ENCODE measurements at places on chromosomes 2 and 18.

GRCh38 chr2:68627615-68628014 is 15.8 kb upstream of the PROKR1 start:
- DNase-seq: no peak

DNA sequence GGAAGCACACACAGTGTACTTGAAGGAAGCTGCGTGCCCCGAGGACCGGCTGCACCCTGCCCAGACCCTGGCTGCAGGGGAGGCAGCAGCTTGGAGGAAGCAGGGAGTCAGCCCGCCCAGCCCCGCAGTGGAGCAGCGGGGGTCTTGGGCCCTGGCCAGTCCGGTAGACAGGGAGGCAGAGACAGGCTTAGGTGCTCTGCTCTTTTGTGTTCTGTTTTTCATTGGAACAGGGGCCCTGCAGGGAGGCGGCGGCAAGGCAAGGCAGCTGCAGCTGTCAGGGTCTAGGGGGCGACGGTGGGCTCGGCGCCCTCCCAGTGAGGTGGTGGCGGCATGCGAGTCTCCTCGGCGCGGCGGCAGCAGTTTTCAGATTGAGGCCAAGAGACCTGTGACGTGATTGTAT is 53.3 kb upstream of the TFCP2L1 start:
- no peak for DNase-seq

DNA sequence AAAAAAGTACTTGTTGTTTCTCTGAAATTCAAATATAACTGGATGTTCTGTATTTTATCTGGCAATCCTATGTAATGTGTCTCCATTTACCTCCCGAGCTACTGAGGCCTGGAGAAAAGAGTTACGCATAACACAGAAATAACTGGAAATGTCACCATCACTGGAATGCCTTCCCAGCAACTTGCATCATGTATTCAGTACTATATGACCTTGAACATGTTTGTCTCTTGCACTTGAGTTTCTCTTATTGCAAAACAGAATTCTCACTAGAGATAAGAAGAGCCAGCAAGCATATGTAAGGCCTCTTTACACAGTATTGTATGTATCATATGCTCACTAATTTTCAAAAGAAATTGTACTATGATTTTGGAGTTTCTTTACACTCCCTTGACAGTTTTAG is 99.6 kb upstream of the CTAGE1 start:
- no peak for DNase-seq

DNA sequence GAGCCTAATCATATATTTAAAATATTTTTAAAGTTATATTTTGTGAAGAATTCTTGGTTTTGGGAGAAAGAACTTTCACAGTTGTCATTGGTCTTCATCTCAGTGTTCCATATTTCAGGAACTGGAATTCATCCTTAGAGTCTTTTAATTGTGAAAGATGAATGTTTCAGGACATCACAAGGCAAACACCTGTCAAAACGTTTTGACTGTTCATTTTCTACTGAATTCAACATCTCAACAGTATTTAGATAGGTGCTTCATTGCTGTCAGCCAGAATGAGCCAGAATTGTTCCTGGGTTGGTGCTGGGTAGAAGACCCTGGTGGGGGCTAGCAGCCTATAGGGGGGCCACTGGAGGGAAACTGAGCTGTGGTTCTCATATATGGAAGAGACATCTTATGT is 255.1 kb upstream of the CXCR4 start:
- no peak for DNase-seq

- DNase-seq: no peak
Observed at GRCh38 chr2:170291474-170291873, 113.5 kb downstream of the MYO3B start.

DNA sequence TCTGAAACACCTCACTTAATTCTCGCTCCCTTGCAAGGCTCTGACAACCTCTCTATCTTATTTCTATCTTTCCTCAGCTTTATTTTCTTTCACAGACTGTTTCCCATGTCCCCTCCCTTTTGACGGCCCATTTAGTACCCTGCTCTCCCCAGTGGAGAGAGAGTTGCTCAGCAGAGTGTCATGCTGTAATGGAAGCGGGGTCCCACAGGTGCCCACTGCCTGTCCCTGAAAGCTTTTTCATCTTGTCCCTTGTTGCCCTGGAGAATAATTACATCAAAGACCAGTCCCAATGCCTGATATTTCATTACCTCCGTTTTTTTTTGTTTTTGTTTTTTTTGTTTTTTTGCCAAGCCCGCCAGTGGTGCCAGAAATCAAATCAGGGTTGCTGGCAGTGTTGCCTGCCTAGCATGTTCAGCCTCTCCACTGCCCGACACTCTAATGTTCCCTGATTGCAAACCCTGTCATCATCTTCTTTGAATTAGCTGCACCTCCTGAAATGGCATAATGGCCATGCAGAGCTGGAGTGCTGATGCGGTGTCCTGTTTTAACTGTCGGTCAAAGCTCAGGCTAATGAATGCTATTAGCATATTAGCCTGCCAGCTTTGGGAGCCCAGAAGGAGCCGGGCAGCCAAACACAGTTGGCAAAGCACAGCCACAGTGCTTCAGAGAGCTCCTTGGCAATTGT is 71.2 kb upstream of the CAVIN2 start:
- DNase-seq: no peak

DNA sequence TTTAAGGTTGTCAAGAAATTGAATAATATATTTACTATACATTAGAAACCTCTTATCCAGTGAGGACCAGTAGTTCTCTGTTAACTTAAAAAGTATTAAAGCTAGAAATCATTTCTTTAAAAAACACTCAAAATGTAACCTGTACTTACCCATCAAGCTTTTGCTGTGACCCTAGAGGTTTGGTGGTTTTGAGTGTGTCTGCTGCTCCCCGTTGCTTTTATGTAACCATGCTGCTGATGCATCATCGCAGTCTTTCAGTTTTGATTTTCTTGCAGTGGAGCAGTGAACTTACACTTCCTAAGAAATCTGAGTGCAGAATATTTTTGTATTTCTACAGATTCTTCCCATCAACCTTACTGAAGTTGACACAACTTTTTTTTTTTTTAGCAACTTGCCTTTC is 34.2 kb downstream of the MRPS9 start:
- no peak for DNase-seq

- no peak for DNase-seq
Observed at GRCh38 chr2:199784512-199784911, 66.5 kb downstream of the FTCDNL1 start.

DNA sequence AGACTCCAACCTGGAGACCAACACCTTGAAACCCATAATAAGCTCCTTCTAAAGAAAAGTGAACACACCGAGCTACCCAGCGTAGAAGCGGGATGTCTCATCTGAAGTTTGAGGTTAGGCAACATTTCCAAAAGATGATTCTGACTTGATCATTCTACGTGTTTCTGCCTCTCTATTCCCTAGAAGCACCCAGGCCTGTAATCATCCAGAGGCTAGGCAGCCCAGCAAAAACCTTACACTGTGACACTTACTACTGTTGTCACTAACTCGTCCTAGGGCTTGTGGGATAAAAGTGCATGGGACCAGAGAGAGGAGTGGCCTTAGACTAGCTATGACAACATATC is 1.4 kb downstream of the ZBTB14 start:
- no peak for DNase-seq

- no peak for DNase-seq
Observed at GRCh38 chr2:158191076-158191895, 89.6 kb downstream of the UPP2 start.

DNA sequence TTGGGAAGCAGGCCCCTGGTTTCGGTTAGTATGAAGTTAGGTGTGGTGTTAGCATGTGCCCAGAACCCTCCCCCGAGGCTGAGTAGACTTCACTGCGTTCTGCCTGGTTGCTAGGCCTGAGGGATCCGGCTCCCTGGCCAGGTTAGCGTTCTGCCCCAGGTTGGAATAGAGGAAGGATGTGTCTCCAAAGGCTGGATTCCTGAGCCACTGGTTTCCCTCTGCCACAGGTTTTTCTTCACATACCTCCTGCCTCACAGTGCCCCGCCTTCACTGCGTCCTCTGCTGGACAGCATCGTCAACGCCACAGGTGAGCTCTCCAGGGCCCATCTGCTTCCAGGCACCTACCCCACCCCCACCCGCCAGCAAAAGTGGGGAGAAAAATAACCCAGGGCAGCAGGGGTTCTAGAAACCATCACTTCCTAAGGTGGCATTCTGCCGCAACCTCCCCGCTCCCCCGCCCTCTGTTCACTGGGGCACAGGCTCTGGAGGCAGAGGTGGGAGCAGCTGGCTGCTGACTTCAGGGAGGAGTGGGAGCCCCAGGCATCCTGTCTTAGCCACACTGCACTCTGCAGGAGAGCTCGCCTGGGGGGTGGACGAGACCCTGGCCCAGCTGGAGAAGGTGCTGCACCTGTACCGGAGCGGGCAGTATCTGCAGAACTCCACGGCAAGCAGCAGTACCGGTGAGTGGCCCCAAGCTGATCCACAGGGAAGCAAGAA is 7.1 kb downstream of the PKDCC start:
- no peak for DNase-seq

DNA sequence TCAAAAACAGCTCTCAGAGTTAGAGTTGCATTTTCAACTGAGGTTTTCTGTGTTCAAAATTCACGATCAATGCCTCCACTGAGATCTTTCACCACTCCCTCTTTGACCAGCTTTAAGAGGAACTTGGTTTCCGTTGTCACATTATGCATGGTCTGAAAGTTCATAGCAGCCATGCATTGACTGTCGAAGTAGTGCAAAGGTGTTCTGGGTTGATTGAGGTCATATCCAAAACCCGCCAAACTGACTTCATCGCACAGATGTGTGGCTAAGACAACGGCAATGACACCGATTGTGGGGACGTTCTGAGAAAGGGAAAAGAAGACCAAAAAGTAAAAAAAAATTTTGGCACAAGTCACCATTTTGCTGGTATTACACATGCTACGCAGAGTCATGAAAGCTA is 48.7 kb downstream of the ST3GAL5 start:
- DNase-seq: no peak

DNA sequence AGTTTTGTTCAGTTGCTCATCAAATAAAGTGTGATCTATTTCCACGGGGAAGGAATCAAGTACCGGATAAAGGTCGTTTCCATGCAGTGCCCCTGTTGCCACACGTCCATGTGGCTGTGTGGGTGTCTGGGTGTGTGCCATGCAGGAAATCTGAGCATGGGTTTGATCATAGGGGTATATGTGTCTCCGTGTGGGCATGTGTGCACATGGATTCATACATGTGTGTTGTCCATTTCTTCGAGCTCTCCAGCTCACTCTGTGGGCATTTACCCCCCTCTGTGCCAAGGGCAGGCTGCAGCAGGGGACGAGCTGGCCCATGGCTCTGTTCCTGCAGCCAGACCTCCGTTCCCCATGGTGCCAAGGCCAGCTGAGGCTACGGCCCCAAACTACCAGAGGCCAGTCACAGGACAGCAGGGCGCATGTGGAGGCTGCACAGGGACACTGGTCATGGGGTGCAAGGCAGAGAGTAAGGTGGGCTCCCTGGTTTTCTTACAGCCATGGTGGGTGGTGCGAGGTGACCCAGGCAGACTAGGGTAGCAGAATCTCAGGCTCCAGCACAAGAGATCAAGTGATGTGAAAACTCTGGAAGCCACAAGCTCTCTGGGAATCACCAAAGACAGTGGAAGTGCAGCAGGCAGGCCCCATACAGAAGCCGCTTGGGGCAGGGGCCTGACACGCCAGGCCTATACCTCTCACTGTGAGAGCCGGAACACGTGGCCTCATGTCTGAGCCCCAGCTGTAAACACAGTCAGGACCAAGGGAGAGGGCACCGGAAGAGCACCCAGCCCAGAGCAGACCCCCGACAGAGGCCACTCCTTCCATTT is 66.4 kb upstream of the RAB6C start:
- no peak for DNase-seq

- no peak for DNase-seq
Observed at GRCh38 chr18:25787276-25787675, 303.1 kb downstream of the SS18 start.

DNA sequence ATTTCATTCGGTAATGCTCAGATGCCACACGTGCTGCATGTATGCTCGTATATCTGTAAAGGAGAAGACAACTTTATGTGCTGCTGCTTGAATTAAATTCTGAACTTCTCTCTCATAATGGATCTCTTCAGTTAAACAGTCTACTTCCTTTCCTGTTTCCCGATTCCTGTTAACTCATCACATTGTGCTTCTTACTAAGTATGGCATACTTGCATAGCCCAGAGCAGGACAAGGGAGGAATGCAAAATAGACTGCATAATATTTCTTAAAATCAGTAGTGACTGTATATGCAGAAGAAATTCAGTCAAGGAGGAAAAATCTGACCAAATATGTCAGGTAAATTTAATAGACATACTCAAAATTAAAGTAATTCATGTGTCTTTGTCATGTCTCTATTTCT is 23.9 kb upstream of the LNPK start:
- no peak for DNase-seq

DNA sequence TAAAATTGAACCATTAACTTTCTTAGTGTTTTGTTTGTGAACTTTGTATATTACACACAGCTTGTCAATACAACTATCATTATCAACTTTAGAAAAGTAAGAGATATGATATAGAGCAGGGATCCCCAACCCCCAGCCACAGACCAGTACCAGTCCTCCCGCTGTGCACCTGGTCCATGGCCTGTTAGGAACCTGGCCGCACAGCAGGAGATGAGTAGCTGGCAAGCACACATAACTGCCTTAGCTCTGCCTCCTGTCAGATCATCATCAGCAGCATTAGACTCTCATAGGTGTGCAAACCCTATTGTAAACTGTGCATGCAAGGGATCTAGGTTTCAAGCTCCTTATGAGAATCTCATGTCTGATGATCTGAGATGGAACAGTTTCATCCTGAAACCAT is 491.0 kb upstream of the NXPH2 start:
- DNase-seq: no peak

DNA sequence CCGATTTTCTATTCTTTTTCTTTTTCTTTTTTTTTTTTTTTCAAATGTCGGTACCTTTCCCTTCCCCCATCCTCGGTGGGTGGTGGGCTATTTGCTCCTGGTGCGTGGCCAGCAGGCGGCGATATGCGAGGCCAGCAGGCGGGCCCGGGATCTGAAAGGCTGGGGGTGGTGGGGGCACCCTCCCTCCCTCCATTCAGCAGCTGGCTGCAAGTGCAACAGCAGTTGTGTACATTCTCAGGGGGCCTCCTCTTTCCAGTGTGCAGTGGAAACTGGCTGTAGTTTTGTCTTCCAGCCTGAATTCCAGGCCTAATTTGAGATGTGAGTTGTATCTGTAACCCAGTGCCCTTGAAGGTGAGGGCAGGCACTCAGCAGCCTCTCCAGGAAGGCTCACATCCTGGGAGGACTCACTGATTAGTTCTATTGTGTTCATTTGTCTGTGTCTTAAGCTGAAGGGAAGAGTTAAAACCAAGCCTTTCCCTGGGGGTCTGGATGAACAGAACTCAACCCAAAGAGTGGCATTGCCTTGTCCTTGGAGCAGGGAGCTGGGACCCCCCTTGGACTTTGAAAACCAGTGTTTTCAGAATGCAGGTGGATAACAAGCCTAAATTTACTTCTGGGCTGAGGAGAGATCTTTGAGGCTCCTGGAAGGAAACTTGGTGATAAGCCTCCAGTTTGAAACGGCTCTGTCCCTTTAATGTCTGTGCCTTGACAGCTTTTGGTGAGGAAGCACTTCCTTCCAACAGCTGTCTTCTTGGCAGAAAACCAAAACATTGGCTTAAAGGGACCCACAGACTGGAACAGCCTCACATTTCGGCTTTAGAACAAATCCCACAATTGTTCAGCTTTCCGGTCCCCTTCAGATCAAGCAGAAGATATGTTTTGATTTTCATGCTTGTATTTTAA is 3.3 kb downstream of the MYCN start:
- no peak for DNase-seq

All from non-pigmented ciliary epithelial cell (primary cell).